ENCODE measurements at places on chromosomes 16 and 17.
A peak's percentile ranks its signal among the peaks of the same experiment; 100 is the strongest.

DNA sequence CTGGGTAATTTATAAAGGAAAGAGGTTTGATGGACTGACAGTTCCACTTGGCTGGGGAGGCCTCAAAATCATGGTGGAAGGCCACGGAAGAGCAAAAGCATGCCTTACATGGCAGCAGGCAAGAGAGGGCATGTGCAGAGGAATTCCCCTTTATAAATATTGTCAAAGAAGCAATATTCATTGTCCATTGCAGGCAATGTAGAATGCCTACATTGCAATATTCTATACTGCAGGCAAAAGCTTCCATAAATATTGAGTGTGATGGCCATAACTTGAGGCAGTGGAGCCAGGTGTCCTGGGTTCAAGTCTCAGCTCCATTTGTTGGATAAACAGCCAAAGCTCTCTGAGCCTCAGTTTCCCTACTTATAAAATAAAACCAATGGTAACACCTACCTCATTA, 322.3 kb downstream of the SHISA9 start:
- no peak for DNase-seq

- no peak for DNase-seq
Measured at GRCh38 chr16:19437280-19437679, 19.6 kb downstream of the TMC5 start.

- DNase-seq = no peak
Measured at GRCh38 chr16:23378256-23378655, 74.7 kb downstream of the COG7 start.

- no peak for DNase-seq
Measured at GRCh38 chr17:66429680-66430079, 127.3 kb downstream of the PRKCA start.

DNA sequence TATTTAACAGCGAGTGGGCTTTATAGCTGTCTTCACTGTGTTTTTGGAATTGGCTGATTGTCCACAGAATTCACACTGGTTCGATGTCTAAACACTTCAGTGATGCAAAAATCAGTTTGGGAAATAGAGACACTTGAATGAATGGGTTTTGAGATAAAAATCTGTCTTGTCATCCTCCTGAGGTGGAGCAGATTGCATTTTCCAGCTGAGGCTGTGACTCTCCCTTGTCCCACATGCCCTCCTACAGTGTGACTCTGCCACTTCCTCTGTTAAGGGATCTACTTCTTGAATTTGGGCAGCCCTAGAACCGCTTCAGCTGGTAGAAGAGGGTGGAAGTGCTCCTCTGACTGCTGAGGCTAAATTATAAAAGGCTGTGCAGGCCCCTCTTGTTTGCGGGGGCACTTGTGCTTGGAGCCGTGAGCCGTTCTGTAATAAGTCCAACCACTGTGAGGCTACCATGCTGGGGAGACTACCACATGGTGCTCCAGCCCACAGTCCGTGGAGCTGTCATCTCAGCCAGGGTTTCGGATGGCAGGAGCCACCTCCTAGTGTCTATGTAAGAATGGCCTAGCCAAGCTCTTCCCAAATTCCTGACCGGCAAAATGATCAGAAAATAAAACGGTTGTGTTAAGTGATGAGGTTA, 175.9 kb downstream of the SPECC1 start:
- peak; percentile 15 for DNase-seq

DNA sequence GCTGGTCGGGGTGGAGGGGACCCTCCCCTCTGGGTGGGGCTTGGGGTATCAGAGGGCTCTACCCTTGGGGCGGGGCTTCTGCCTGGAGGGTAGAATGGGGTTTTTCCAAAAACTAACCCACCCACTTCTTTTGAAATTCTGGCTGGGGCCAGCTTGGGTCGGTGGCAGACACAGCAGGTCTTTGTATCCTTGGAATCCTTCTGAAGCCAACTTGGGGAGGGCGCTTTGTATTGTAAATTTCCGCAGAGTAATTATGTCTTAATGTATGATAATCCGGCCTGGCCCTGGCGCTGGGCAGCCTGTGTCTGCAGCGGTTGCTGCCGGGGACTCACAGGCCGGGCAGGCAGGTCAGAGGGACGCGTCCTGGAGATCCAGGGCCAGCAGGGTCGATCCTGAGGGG, 33.9 kb upstream of the GSE1 start:
- no peak for DNase-seq

DNA sequence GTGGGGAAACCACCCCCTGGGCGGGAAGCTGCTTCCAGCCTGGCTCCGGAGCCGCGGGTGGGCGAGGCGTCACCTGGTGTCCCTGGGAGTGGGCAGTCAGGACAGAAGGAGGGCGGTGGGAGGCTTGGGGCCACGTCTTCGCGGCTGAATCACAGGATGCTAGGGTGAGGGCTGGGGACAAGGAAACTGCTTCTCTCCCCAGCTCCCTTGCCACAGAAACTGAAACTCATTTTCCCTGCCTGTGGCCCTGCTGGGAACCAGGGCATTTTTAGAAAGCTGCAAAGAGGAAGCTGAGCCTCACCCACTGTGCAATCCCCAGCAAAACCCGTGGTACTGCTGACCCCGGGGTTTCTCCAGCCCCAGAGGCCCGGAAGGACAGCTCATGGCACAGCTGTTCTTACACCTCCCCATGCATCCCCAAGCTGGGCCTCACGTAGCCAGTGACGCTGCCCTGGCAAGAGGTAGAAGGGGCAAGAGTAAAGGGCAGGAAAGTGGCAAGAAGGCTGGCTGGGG, 8.2 kb downstream of the RHBDF2 start:
- DNase-seq = peak; percentile 37

- no peak for DNase-seq
Measured at GRCh38 chr17:13106171-13106570, 88.3 kb upstream of the ELAC2 start.

DNA sequence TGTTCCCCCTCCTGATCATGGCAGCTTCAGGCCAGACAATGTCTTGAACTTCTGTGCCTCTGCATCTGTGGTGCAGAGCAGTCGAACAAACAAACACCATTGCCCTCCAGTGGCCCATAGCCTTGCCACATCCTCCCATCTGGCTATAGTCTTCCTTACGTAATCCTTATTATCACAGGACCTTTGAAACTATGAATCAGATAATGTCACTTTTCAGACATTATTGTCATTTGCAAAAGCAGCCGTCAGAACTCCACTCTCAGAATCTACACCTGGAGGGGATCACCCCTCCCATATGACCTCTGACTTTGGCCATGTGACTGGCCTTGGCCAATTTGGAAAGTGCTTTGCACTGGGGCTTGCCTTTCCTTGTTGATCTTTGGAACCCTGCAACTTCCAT, 387.3 kb downstream of the MAF start:
- no peak for DNase-seq

DNA sequence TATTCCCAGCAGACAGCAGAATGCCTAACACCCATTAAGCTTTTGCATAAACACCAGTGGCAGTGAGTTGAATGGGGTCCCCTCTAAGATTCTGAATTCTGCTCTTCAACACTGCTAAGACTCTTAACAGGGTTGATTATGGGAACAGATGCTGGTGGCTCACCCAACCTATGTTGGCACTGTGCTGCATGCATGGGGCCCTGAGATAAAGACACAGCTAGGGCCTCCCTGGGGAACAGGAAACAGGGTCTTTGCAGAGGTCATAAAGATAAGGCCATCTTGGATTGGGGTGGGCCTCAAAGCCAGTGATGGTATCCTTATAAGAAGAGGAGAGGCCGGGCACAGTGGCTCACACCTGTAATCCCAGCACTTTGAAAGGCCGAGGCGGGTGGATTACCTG, 190.8 kb downstream of the SLC39A11 start:
- no peak for DNase-seq

DNA sequence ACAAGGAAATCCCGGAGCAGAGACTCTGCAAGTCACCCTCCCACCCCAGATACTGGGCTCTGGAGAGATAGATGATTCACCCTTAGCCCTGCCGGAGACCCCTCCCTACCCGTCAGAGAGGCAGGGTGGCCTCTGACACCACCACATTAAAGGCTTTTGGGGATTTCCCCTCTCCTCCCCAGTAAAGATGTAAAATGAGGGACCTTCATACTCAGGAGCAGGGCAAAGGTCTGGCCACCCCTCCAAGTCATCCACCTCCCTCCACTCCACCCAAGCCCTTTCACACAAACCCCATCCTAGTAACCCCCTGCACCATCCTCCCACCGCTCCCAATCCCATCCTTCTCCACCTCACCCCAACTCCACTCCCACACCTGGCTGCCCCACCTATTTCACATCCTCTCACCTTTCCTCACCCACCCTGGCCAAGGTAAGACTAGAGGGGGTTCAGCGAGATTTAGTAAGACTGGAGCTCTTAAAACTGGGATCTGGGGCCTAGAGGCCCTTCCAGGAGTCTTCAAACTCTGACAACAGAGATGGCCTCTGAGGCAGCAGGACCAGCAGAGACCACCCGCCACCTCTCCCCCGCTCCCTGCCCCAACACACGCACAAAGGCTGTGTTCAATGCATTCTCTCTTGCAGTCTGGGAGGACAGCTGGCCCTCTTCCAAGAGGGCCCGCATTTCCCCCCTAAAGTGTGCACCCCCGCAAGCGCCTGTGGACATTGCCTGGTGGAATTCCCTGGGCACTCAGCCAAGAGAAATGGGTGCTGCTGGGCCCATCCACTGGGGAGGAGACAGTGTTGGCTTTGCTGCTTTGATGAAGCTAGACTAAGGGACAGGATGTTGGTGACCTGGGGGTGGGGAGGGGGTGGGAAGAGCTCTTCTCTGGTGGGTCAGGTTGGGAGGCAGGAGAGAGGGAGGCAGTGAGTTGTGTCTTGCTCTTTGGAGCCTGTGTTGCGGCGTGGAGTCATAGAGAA, 1.1 kb downstream of the ABAT start:
- no peak for DNase-seq

DNA sequence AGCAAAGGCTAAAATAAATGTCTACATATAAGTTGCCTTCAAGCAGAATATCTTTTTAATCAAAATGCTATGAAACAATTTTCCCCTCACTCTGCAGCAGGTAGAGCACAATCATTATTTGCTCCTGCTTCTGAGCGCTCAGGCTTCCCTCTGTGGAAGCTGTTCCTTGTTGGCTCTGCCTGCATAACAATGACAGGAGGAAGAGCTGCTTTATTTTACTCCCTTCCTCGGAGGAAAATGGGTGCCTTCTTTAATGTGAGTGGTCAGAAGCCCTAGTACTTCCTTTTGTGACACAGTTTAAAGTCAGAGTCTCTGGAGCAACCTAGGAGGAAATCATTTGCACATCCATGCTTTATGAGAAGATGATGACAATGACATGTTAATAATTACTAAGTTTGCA, 492.1 kb downstream of the CDH8 start:
- no peak for DNase-seq

DNA sequence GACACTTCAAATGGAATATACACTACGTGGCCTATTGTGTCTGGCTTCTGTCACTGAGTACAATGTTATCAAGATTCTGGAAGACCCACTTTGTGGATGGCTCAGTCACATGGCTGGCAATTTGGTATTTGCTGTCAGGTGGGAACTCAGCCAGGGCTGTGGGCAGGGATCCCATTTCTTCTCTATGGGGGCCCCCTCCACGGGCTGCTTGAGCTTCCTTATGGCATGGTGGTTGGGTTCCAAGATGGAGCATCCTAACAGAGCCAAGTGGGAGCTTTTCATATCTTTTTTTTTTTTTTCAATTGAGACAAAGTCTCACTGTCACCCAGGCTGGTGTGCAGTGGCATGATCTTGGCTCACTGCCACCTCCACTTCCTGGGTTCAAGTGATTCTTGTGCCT, 18.0 kb upstream of the CEP20 start:
- no peak for DNase-seq

- no peak for DNase-seq
Measured at GRCh38 chr17:17491546-17491988, 4.6 kb downstream of the RASD1 start.

- no peak for DNase-seq
Measured at GRCh38 chr17:29451121-29451742, 61.1 kb downstream of the TAOK1 start.

DNA sequence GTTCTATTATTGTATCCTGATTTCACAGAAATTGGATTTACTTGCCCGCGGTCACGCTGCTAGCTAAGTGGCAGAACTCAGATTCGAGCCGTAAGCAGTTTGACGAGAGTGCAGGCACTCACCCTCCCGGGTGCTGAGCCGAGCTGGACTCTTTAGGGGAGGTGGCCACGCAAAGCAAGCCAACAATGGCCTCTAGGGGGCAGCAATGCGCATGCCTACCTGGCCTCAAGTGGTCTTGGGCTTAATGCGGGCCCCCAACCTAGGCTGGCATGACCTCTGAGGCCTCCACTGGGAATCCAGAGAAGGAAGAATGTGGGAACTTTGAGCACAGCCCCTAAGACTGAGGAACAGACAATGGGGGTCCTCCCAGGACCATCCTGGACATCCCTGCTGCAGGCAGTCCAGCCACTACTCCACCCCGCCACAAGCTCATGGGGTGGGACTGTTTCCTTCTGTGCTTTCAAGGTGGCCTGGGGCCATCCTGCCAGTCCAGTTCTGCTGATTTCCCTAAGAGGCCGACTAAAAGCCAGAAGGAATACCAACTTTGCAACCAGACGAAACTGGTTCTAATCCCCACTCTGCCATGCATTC, 276.5 kb downstream of the XYLT1 start:
- DNase-seq = no peak

GRCh38 chr17:73363442-73364154, 51.8 kb upstream of the CDC42EP4 start:
- DNase-seq = no peak

DNA sequence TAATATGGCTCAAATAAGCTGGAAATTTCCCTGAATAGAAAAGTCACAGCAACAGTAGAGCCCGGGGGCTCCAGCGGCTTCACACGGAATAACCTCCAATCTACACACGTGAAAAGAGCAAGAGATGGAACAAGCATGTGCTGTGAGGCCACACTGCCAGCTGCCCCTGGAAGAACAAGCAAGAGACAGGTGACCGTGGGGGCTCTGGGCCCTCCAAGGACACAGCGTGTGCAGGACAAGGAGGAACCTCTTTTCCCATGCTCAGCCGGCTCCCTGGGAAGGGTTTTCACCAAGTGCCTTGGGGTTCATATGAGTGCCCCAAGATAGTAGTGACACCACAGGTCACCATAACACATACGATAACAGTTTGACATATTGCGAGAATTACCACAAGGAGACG, 110.2 kb upstream of the ZNF750 start:
- DNase-seq = no peak

GRCh38 chr16:75754141-75754540, 27.9 kb upstream of the CPHXL start:
- DNase-seq = no peak

DNA sequence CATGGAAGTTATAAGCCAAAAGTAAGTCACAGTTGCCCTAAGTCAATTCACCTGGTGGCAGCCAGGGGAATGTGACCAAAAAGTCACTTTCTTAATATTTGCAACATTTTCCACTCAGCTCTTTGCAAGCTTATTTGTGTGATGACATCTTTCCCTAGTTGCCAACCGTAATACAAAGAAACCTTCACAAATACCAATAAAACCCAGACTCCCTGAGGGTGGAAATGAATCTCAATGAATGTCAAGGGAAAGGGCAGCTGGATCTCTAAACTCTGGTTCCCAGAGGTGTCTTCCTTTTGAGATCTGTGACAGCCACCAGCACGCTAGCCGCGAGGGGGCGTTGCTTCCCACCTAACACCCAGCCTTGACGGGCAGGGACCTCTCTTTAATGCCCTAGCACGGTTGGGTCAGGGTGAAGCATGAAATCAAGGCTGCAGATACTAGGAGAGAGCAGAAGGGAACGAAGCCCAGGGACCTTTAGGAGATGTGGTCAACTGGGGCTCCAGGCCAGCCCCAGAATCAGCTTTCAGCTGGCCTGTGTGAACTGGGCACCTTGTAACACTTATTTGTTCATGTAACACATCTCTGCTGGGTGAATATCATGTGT, 82.2 kb downstream of the CMC2 start:
- no peak for DNase-seq
